Regular cardiac myocyte (primary cell): ENCODE measurements at places on chromosomes 13 and 19. TPM values are rescaled to one million over a fixed set of nuclear protein-coding genes. Genes with fewer than 3 reads are reported as not detected.

The ZNF555 gene
- 5.2 and 6.8 TPM in 2 replicates for total RNA-seq

The POU2F2 gene
- 0.19 and 0.56 TPM in 2 replicates for total RNA-seq

The DPF1 gene
- 0.28 and 3.5 TPM in 2 replicates for total RNA-seq

The SYT3 gene
- under 0.01 and 0.85 TPM in 2 replicates for total RNA-seq

The CTXN1 gene
- 1.2 and 1.4 TPM in 2 replicates for total RNA-seq

The CACNG7 gene
- total RNA-seq: 0.77 and 2.8 TPM in 2 replicates

The SGTA gene
- 24.2 and 52.0 TPM in 2 replicates for total RNA-seq

The ZNF541 gene
- total RNA-seq: under 0.01 and 0.85 TPM in 2 replicates

The ATXN8OS gene
- total RNA-seq: not detected in 2 replicates

The GCDH gene
- 30.4 and 48.3 TPM in 2 replicates for total RNA-seq

The P2RY11 gene
- total RNA-seq: 2.3 and 3.8 TPM in 2 replicates

The DIAPH3 gene
- 7.0 and 25.9 TPM in 2 replicates for total RNA-seq

The CYP4F12 gene
- total RNA-seq: not detected in 2 replicates

The CGB8 gene
- not detected in 2 replicates for total RNA-seq

The PRTN3 gene
- not detected in 2 replicates for total RNA-seq

The C13orf46 gene
- total RNA-seq: 0.28 and 0.38 TPM in 2 replicates

The MEF2B gene
- under 0.01 and 0.28 TPM in 2 replicates for total RNA-seq

The EDDM13 gene
- total RNA-seq: 0.19 TPM in 1 of 2 replicates, not detected in the other

The GPR108 gene
- total RNA-seq: 30.7 and 56.4 TPM in 2 replicates

The C1QTNF9 gene
- not detected in 2 replicates for total RNA-seq
